B cell (primary cell): ENCODE measurements at places on chromosomes 7 and 10. TPM values are rescaled to one million over a fixed set of nuclear protein-coding genes. Genes with fewer than 3 reads are reported as not detected.

DNA sequence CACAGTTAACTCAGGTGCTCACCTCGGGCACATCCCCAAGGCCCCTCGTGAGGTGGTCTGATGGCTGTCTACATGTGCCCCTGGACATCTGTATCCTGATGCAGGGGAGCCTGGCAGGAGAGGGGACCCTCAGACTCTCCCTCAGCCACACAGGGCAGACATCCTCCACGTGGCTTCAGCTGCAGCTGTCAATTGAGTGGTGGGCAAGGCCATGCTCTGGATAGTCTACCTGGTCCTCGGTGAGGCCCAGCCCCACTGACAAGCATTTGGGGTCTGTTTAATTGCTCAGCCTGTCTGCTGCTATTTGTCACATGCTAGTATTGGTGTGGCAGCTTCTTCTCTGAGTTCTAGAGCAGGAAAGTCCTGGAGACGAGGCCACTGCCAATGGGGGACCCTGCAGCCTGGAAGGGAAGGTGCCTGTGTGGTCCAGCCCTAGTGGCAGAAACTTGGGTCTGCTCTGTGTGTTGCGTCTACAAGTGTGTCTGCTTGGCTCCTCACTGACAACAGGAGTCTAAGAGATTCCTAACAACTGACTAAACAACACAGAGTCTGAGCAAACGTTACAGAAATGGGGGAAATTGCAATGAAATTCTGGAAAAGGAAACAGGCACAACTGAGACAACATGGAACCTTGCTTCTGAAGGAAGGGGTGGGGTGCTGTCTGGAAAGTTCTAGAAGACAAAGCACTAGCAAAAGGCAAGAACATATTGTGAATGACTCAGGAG lies 59.3 kb upstream of the IGFBP3 start:
- no peaks in the 10 kb centered on the region for H3K4me1 ChIP-seq
- no peaks in the 10 kb centered on the region for H3K36me3 ChIP-seq
- H3K27me3 ChIP-seq, result no peaks in the 10 kb centered on the region
- no peak overlapping the region for H3K27ac ChIP-seq
- H3K4me3 ChIP-seq, result no peak overlapping the region
- no peak for DNase-seq

DNA sequence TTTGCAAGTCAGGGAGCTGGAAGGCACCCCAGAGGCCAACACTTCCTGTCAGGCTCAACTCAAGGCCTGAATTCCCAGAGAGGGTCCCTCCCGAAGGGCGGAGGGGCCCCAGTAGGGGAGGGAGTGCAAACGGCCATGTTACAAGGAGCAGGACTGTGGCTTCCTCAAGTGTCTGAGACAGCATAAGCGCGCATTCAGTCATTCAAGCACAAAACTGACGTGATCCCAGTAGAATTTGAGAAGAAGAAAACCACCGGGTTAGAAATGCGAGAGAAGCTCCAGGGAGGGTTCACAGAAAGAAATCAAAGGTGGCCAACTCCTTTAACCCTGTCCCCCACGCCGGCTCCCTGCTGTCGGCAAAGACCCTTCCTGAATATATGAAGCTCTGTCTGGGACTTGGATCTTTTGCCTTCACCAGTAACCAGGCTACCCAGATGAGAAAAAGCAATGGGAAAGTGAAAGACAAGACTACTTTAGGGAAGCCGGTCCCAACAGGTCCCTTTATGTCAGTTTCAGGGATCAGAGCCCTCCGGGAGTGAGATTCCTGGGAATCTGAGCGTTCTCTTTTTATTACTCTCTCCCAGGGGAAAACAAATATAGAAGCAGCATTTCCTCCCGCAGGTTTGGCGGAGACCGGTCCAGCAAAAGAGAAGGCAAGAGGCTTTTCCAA lies 1.3 kb downstream of the AFAP1L2 start:
- H3K4me1 ChIP-seq, result peaks cover 12% of the 10 kb centered on the region
- no peaks in the 10 kb centered on the region for H3K36me3 ChIP-seq
- H3K27me3 ChIP-seq, result peaks cover 28% of the 10 kb centered on the region
- H3K27ac ChIP-seq, result no peak overlapping the region
- no peak for DNase-seq

The ASB10 gene
- total RNA-seq, result not detected in 2 replicates

DNA sequence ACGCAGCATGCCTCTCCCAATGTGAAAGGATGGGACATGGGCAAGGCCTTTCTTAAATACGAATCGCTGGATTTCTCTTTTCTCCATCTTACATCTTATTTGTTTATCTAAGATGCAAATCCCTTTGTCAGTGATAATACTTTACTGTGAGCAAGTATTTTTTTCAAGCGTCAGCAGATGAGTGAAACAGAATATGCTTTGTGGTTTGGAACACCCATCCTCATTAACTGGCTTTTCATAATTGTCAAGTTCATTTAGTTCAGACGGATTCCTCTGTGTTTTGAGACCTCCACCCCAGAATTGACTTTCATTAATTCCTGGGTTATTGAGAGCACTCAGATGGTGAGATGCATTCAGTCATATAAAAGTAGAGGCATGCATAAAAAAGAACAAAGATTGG lies 149.8 kb downstream of the NSUN6 start:
- no peak overlapping the region for H3K4me3 ChIP-seq
- no peaks in the 10 kb centered on the region for H3K27me3 ChIP-seq
- H3K27ac ChIP-seq, result no peak overlapping the region

- DNase-seq, result no peak
- H3K4me3 ChIP-seq, result no peak overlapping the region
- no peaks in the 10 kb centered on the region for H3K36me3 ChIP-seq
- H3K4me1 ChIP-seq, result no peaks in the 10 kb centered on the region
- H3K27ac ChIP-seq, result no peak overlapping the region
These were observed 24.6 kb downstream of the PDIA4 start for GRCh38 chr7:149003560-149004305.

The AVPI1 gene
- 3.4 and 3.9 TPM in 2 replicates for total RNA-seq

- no peaks in the 10 kb centered on the region for H3K4me1 ChIP-seq
- no peaks in the 10 kb centered on the region for H3K27me3 ChIP-seq
- no peak for DNase-seq
- H3K4me3 ChIP-seq, result no peak overlapping the region
- no peaks in the 10 kb centered on the region for H3K36me3 ChIP-seq
These were observed 122.8 kb downstream of the BAMBI start for GRCh38 chr10:28800144-28800543.

DNA sequence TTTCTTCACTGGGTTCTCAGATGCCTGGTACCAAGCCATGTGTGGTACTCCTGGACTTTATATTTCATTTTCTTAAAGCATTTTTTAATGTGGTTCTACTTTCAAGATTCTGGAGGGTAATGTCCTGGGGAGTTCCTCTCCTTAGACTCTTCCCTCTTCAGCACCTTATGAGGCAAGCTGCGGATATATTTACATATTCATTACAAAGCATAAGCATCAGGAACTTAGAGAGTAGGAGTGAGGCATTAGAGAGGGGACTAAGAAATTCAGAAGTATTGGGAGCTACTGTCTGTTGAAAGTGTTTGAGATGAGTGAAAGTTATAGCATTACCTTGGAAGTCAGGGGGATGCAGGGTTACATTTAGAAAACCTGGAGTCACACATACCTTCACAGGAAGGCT lies 20.8 kb downstream of the AUTS2 start:
- no peak overlapping the region for H3K27ac ChIP-seq
- H3K27me3 ChIP-seq, result no peaks in the 10 kb centered on the region
- no peak for DNase-seq
- H3K4me1 ChIP-seq, result no peaks in the 10 kb centered on the region
- no peak overlapping the region for H3K4me3 ChIP-seq

The SFRP5 gene
- total RNA-seq, result not detected in 2 replicates

- H3K27me3 ChIP-seq, result no peaks in the 10 kb centered on the region
- H3K4me3 ChIP-seq, result no peak overlapping the region
- H3K36me3 ChIP-seq, result no peaks in the 10 kb centered on the region
- no peaks in the 10 kb centered on the region for H3K4me1 ChIP-seq
- DNase-seq, result no peak
- no peak overlapping the region for H3K27ac ChIP-seq
These were observed 9.7 kb downstream of the PUS7 start for GRCh38 chr7:105512415-105512814.

DNA sequence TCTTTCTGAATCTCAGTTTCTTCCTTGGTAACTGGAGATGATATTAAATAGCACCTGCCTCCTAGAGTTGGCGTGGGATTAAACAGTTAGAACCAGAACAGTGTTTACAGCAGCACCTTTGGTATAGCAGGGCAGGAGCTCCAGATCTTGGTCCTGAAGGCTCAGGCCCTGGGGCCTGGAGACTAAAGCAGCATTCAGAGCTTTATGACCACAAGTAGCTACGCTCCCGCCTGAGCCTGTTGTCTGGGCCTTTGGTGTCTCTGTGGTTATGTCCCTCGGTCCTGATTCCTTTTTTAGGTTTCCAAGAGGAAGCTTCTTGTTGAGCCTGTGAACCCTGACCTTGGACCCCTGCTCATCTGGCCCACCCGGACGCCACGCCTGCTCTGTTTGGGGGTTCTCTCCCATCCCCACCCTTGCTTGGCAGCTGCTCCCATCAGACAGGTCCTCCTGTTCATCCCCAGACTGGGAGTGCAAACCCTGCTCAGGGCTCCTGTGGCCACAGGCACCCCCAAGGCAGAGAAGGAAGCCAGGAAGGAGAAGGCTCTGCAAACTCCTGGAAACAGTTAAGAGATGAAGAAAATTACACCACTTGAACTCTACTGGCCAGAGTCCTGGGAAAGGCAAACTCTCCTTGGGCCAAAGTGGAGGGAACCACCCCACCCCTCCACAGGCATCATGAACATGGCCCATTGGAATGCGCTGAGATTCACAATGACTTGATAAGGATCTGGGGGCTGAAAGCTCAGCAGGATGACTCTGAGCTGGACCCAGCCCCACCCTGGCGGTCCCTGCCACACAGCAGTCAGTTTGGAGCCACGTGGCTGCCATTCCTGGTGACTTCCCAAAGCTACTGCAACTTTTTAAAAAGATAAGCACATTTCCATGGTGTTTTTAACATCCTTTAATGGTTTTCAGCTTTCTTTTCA lies 50.1 kb upstream of the TMEM72 start:
- DNase-seq, result no peak
- peaks cover 14% of the 10 kb centered on the region for H3K4me1 ChIP-seq
- peaks cover 10% of the 10 kb centered on the region for H3K27me3 ChIP-seq
- no peak overlapping the region for H3K4me3 ChIP-seq
- H3K27ac ChIP-seq, result no peak overlapping the region

- no peak overlapping the region for H3K4me3 ChIP-seq
- H3K4me1 ChIP-seq, result no peaks in the 10 kb centered on the region
- H3K27ac ChIP-seq, result no peak overlapping the region
- no peaks in the 10 kb centered on the region for H3K36me3 ChIP-seq
- no peaks in the 10 kb centered on the region for H3K27me3 ChIP-seq
- no peak for DNase-seq
These were observed 19.7 kb upstream of the DDC start for GRCh38 chr7:50584793-50585408.

DNA sequence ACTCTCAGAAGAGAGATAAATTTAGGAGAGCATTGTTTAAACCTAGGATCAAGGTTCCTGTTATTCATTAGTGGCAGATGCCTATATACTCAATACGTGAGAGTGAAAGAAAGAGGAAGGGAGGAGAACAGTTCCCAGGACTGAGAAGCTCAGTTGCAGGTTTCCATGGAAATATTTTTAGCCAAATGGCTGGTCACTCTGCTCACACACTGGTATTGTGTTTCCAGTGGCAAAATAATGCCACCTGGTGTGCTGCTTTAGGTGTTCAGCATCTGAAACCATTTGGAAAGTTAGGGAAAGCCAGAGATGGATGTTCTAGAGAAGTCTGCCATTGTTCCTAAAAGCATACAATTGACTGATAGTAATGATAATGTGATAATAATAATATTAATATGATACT lies 827.7 kb downstream of the SORCS3 start:
- H3K4me1 ChIP-seq, result no peaks in the 10 kb centered on the region
- no peak overlapping the region for H3K27ac ChIP-seq
- no peaks in the 10 kb centered on the region for H3K27me3 ChIP-seq
- H3K4me3 ChIP-seq, result no peak overlapping the region
- H3K36me3 ChIP-seq, result no peaks in the 10 kb centered on the region
- no peak for DNase-seq

DNA sequence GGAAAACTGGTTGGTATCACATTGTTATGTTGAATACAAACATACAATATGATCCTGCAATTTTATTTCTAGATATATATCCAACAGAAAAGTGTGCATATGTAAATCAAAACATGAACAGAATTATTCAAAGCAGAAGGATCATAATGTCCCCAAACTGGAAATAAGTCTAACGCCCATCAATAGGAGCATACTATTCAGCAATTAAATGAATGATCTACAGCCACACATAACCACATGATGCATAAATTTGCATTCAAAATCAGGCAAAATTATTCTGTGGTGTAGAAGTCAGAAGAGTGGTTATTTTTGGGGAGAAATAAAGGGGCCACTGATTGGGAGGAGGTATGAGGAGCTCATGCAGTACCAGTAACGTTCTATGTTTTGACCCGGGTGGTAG lies 28.6 kb downstream of the NPY start:
- no peak overlapping the region for H3K27ac ChIP-seq
- H3K4me1 ChIP-seq, result no peaks in the 10 kb centered on the region
- no peaks in the 10 kb centered on the region for H3K36me3 ChIP-seq
- no peaks in the 10 kb centered on the region for H3K27me3 ChIP-seq
- DNase-seq, result no peak

DNA sequence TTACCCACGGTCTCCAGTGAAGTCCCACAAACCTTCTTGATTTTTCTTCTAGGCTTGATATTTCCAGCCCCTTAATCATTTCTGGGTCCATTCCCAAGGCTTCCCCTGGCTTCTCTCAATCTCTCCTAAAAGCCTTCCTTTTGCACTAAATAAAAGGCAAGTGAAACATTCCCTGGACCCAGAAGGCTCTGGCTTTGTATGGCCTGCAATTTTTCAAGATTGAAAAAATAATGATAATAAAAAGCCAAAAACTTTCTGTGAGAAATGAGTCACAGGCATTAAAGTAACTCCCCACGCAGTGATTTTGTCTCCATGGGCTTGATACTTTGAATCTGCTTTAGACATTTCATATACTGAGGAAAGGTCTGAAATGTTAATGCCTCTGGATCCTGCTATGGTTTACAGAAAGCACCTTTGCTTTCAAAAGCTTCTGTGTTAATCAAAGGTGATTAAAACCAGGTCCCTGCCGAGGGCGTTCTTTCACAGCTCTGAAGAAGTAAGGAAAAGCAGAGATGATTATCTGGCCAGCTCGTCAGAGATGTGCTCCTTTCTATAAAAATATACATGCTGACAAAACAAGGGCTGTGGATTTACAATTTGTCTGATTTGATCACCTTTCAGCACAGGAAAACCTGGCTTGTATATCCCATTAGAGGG lies 118.9 kb upstream of the TMEM72 start:
- no peaks in the 10 kb centered on the region for H3K27me3 ChIP-seq
- H3K36me3 ChIP-seq, result no peaks in the 10 kb centered on the region

DNA sequence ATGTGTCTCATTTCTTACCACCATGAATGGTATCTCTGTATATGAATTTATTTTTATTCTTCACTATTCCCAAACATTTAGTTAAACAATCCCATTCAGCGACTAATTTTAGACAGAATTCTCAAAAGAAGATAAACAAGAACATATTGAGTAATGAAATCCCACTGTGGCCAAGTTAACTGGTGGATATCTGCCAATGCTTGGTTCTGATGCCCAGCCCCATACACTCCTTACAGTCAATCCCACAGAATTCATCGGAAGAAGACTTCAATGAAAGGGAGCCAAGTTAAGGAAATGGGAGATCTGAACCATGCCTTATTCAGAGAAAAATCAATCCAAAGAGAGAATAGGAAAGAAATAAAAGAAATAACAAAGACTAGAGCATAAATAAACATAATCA lies 518.0 kb downstream of the XPNPEP1 start:
- H3K27ac ChIP-seq, result no peak overlapping the region
- no peaks in the 10 kb centered on the region for H3K27me3 ChIP-seq
- H3K4me3 ChIP-seq, result no peak overlapping the region
